SW480 (cell line): ENCODE measurements at places on chromosomes 7 and 10.

DNA sequence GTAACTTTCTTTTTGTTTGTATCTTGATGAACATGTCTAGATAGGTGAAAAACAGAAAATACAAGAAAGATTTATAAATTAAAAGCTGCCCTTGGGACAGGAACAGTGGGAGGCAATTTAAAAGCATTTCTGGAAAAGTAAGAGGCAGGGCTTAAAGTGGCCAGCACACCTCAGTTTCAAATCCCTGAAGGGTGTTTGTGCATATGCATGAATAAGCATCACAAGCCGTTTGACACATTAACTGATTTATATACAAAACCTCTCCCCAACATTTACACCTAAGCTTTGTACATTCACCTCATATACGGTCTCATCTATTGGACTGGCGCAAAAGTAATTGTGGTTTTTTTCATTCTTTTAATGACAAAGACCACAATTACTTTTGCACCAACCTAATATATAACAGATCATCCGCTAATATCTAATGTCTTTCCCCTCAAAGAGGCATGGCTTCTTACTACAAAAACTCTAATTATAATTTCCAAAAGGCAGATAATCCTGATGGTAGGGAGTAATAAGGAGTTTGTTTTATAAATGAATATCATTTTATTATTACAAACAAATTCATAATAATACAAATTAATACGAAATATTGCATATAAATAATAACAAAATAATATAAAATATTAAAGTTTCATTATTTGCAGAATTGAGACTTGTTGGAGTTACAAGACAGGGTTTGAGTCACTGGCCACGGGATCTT lies 48.3 kb downstream of the LRGUK start:
- no peak for DNase-seq

DNA sequence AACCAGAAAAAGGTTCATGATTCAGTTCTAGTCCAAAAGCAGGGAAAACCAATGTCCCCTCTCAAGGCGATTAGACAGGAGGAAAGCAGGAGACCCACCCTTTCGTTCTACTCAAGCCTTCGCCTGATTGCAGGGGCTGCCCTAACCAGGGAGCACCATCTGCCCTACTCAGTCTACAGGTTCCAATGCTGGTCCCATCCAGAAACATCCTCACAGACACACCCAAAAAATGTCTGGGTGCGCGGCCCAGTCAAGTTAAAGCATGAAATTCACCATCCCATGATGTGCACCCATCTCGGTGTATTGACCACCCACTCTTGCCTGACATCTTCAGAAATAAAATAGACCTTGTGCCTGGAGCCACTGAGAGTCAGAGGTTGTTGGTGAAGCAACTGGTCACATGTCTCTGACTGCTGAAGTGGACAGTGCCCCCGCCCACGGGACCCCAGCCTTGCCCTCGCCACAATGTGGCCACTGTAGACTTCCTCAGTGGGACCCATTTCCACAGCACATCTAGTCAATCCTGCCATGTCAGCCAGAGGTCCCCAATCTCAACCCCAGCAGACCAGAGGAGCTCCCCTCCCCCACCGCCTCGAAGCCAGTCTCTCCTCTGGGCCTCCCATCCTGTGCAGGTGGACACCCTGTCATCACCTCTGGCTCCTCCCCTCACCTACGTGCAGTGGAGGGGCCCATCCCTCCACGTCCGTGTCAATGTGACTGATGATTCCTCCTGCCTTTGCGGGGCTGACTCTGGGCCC lies 116.3 kb upstream of the PPP2R2D start:
- no peak for DNase-seq

GRCh38 chr7:26857506-26858240 lies 6.7 kb downstream of the SKAP2 start:
- peak; percentile 73 for DNase-seq

DNA sequence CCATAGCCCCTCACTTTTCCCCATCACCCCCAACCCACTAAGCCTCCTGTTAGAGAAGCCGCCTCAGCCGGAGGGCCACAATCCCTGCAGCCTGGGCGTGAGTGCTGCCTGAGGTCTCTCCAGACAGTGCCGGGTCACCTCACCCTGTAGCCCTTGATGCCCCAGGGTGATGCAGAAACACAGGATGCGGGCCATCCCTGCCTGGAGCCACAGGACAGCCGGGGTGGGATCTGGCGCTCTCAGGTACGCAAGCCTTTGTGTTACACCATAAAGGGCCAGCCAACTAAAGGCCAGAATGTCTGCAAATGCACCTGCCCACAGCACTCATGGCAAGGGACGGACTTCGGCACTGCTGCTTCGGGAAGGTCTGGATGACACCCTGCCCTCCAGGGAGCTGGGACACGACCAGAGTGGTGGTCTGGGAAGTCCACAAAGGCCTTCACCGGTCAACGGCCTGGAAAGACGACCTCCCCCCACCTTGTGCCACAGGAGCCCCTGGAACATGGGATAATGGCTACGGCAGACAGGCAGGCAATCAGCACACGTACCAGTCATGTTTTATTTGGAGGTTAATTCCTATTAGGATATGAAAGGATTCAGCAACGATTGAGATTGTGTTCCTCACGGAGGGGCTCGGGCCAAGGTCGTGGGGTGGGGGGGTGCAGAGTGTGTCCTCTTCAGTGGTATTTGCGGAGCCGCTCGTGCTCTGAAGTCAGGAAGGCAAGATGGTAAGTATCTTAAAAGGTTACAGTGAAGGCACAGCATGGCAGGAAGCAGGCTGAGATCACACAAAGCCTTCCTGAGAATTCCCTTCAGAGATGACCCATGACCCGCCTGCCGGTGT lies 8.1 kb downstream of the ATP5MF start:
- DNase-seq: no peak

DNA sequence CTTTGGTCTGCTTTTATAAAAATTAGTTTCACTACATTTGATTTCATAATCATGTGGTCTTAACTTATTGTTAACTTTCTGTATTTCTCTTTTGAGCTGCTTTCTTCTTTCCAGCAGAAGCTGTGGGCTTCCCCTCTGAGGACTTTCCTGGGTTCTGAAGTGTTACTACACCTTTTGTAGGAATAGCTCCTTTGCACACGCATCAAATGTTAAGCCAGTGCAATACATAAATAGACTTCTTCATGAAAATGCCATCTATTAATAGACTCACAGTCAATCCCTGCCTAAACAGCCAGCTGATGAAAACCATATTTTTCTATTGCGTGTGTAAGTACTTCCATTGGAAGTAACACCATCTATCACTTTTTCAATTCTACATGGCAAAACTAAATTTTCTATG lies 1.5 kb downstream of the ABCB4 start:
- no peak for DNase-seq

GRCh38 chr10:22736134-22736533 lies 21.8 kb upstream of the PIP4K2A start:
- no peak for DNase-seq

GRCh38 chr10:18321371-18321770 lies 181.1 kb downstream of the CACNB2 start:
- no peak for DNase-seq

- DNase-seq: no peak
Observed at GRCh38 chr7:123090456-123090855, 95.0 kb upstream of the TAS2R16 start.

DNA sequence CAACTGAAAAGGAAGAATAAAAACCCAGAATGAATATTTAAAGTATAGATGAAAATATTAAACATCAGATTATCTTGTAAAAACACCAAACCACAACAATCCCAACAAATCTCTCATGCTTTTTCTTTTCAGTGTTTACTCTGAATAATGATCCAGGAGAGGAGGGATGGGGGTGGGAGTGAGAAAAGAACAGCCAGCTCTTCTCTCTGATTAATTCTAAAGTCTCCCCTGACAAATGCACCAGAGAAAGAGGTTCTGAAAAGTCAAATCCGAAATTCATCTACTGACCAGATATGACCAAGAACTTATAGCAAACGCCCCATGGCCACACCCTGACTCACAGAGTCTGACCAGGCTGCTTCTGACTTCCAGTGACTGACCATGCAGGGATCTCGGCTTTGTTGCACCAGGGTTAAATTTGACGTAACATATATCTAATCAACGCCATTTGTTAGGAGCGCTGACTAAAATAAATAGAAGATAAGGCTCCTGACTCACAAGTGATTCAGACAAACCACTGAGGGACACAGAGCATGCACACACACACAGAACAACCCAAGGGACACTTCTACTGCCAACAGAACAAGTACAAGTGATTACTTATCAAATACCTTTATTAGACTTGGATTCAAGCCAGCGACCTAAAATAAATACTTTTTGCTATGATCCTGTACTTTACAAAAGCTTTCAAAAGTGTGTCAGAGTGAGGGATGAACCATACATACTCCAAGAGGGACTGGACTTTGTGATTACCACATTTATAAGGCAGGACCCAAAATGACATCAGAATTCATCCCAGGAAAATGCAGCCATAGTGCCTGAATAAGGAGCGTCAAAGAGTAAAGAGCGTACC lies 9.3 kb upstream of the SPOCK2 start:
- no peak for DNase-seq

DNA sequence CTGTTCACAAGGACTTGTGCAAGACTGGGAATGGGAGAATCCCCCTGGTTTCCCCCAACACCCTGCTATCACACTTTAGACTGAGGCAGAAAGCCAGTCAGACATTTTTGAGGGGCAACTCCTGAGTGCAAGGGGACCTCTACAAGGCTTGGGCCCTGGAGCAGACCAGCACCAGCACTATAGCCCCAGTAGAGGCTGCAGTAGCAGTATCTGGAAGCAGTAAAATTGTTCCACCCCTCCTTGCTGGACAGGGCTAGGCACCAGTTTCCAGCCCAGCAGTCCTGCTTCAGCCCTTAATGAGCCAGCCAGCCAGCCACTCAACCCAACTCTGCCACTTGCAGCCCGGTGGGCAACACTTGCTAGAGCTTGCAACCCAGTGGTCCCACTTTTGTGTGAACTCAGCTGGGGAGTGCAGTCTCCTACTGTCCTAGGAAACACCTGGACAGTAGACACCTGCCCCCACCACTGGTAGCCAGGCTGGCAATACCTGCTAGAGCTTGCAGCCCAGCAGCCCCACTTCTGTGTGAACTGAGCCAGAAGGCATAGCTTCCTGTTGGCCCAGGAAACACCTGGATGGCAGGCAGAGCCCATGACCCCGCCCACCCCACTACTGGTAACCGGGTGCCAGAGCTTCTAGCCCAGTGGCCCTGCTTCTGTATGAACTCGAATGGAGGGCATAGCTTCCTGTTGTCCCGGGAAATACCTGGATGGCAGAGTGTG lies 65.0 kb downstream of the FBXL13 start:
- no peak for DNase-seq

DNA sequence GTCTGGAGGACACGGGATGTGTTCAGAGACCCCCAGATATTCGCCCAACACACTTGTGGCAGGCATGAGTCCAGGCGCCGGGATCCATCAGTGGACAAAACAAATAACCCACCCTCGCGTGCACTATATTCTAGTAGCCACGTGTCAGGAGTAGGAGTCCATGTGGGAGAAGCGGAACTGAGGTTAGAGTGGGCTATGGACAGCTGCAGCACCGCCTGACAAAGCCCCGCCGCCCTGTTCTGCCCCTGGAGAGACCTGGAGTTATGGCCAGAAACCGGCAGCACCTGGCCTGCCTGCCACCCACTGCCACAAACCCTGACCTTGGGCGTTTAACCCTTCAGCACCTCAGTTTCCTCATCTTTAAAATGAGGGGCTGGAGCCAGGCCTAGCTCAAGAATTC lies 181.0 kb upstream of the RNF32 start:
- no peak for DNase-seq

- peak; percentile 70 for DNase-seq
Observed at GRCh38 chr7:132783824-132784223, 207.6 kb upstream of the PLXNA4 start.

GRCh38 chr7:29469281-29469680 lies 94.4 kb upstream of the PRR15 start:
- DNase-seq: no peak

- no peak for DNase-seq
Observed at GRCh38 chr10:29370097-29371092, 81.5 kb downstream of the LYZL1 start.

DNA sequence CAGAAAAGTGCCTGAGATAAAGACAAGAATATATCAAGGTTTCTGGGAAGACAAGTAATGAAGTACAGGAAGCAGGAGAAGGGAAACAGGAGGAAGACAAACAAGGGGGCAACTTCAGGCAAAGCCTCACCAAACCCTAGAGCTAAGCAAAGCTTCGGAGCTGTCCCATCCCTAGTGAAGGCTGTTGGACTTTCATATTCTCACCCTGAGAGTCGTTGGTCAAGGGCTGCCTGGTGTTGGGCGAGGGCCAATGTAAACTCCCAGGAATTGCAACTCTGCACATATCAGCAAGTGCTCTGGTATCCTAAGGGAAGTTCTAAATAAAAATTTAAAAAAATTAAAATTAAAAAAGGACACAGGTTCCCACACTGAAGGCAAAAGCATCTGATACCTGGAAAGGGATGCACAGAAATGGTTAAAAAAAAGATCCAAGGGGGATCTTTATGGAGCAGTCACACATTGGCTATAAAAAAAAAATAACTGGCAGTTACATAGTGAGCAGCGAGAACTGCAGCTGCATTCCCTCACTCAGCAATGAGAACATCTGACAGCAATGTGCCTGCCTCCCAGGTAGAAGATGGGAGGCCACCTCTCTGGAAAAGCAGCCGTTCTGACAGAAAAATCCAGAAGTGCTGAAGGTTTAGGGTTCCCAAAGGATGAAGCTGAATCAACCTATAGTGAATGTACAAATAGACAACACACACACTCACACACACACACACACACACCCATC lies 304.7 kb downstream of the WDR11 start:
- DNase-seq: no peak

DNA sequence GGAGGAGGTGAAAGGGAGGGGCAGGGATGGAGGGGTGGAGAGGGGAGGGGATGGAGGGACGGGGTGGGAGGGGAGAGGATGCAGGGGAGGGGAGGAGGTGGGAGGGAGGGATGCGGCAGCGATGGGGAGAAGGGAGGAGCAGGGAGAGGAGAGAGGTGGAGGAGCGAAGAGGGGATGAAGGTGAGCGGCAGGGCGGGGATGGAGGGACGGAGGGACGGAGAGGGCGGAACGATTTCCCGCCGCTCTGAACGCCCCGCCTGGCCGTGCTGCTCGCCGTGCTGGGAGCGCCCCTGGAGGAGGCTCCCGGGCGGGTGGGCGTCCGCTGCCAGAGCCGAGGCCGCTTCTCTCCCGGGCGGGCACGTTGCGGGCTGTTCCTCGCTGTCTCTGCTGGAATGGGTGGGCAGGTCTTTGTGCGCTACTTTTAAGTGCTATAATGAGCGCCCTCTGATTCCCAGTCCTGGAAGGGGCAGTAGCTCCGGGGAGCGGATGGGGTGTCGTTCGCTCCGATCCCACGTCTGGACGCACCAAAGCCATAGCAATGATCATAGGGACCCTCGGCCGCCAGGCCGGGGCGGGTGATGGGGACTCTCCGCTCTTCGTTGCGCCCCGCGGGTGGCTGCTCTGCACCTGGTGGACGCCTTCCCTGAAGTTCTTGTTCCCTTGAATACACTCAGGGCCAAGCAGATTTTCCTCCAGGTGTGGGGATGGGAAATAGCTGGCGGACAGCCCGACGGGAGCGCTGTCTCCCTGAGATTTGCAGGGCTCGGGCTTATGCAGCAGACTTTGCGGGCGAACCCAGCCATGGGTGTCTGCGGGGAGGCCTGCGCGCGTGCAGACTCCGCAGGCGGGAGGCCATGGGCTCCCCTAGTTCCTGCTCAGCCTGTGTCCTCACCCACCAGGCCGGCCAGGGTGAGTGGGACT lies 81.1 kb upstream of the CPXM2 start:
- DNase-seq: no peak
